ENCODE measurements at places on chromosomes 1 and 21. TPM values are rescaled to one million over a fixed set of nuclear protein-coding genes. Genes with fewer than 3 reads are reported as not detected.

DNA sequence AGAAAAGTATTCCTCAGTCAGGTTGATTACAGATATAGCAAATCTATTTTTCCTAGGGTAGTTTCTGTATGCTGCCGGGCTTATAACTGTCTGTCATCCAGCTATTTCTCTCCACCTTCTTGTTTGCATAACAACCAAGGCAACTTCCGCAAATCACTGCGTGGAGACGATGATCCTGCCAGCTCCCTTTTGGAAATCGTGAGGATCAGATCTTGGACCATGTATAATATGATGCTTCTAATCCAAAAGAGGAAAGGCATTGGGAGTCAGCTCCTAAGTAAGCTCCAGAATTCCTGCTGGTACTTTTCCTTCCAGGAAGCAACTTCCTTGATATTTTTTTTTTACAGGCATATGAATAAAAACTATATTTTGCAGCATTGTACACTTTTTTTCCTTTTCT lies 445 bp upstream of the RGS4 start:
- no peak for DNase-seq

DNA sequence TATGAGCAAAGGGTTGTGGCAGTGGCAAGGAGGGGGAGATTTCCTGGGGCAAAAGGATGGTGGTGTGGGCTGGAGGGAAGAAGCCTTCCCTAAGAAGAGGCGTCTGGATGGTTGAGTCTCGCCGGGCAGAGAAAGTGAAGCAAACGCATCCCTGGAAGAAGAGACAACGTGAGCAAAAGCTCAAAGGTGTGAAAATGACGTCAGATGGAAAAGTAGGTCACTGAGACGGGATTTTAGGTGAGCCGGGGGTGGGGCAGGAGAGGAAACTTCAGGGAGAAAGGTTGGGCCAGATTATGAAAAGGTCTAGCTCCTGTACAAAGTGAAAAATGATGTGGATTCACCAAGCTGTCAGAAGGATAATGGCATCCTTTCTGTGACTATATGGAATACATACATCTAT lies 95.3 kb upstream of the KCNE2 start:
- no peak for DNase-seq

The AMIGO1 gene
- 2.8 TPM for total RNA-seq

DNA sequence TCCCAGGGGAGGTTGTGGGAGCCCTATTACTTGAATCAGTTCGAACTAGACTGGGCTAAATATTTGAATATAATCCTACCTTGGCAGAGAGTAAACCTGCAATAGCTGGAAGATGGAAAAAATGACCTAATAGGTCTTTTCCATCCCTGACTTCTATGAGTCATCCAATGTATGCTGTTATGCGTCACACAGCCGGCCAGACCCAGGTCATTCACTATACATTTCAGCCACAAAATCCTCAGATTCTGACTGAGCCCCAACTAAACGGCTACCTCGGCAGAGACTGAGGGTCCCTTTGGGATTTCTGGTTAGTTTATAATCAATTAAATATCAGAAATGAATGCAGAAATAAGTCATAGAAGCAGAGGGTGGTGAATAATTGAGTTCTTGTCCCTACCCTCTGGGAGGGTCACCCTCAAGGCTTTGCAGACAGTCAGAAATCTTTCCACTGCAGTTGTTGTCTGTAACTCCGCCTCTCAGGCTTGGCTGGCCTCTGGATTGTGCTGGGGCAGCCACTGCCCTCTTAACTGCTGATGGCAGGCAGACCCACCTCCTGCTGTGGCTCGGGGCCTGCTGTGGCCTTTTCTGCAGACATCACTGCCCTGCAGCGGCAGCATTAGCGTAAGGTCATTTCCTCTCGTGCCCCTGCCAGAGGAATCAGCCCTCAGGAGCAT lies 240.5 kb downstream of the TGFB2 start:
- peak; percentile 16 for DNase-seq

DNA sequence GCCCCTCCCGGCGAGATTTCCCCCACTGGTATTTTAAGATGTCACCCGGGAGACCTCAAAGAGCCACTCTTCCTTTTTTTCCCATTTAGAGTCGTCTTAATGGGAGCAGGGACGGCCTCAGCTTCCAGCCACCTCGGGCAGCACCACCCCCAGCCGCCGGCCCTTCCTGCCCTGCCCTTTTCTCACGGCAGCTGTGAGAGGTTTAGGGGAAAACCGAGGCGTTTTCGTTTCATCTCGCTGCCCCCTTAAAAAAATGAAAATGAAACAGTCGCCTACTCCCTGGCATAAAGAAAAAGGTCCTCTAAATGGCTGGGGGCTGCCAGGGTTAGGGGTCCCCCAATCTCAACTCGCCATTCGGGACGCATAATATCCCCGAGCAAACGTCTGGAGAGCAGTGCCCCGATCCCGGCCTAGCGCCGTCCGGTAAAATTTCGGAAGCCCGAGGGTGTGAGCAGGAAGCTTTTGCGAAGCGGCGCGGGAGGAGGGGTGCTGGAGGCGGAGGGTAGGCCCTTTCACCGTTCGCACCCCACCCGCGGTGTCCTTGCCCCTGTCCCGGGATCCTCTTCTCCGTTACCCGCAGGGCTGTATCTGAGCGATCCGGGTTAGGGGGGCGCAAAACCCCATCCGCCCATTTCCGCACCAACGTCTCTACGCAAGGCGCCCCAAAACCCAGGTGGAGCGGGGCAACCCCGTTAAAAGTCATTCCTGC lies 1.2 kb downstream of the RUNX3 start:
- DNase-seq: no peak

The TEX38 gene
- total RNA-seq: not detected

The CHD5 gene
- 0.08 TPM for total RNA-seq

The TRIM67 gene
- total RNA-seq: 0.63 TPM

The FAM3B gene
- 6.1 TPM for total RNA-seq

GRCh38 chr1:236129306-236129705 lies 13.0 kb upstream of the GPR137B start:
- no peak for DNase-seq

- DNase-seq: no peak
These were observed 7.7 kb upstream of the CD5L start for GRCh38 chr1:157849229-157849875.

DNA sequence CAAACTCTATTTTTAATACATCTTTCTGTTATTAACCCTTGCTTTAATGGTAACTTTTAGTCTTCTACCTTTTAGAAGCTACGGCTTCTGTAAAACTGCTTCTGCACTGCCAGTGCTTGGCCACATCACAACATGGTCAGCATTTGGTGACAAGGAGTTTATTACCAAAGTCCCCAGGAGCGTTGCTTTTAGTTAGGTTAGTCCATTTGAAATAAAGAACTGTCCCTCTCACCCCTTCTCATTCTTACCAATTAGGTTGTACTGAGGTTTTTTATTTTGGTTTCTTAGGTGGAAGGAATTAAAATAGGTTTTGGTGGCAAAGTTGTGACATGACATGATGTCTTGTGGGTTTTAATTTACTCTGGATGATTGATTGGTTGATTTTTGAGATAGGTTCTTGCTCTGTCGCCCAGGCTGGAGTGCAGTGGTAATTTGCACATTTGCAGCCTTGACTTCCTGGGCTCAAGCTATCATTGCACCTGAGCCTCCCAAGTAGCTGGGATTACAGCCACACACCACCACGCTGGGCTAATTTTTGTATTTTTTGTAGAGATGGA lies 39.2 kb downstream of the SPEN start:
- DNase-seq: no peak

- DNase-seq: no peak
These were observed 39.2 kb upstream of the CR1L start for GRCh38 chr1:207605444-207606361.

The FCRL4 gene
- total RNA-seq: not detected

- DNase-seq: no peak
These were observed 85.1 kb downstream of the PCSK9 start for GRCh38 chr1:55124470-55124869.

All from kidney epithelial cell (primary cell).